ENCODE measurements at places on chromosomes 13 and 19.

- no peak for DNase-seq
Measured at GRCh38 chr19:34124828-34125227, 47.5 kb upstream of the LSM14A start.

GRCh38 chr19:6639439-6639838 lies 30.5 kb downstream of the TNFSF14 start:
- no peak for DNase-seq

DNA sequence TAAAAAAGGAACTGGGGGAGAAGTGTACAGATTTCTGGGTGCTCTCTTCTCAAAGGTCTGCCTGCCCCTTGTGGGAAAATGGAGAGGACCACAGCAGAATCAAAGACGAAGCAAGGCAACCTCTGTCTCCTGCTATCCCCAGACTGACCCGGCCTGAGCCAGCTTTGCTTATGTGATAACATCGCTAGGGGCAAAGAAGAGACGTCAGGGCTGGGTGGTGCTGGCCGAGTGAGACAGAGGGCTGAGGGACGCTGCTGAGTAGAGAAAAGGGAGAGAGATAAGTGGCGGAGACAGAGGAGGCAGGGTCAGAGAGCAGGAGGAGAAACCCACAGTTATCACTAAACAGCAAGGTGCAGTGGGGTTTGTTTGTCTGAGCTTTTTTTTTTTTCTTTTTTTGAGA lies 4.6 kb upstream of the MUC16 start:
- DNase-seq = no peak

DNA sequence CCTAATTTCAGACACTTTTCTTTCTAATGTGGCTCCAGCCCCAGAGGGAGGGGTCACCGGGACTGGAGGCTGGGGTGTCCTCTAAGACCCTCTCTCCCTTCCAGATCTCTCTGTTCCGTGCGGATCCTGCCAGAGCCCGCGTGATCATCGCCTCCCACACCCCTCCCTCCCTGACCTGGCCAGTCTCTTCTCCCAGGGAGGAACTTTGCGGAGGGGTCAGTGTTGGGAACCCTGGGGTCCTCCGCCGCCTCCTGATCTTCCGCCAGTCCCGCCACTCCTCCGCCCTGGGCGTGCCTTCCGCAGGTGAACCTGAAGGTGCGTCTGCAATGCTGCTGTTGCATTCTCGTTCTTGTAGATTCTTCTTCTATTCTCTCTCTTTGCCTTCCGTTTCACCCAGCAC lies 9.1 kb downstream of the SOX21 start:
- DNase-seq = peak; percentile 16

DNA sequence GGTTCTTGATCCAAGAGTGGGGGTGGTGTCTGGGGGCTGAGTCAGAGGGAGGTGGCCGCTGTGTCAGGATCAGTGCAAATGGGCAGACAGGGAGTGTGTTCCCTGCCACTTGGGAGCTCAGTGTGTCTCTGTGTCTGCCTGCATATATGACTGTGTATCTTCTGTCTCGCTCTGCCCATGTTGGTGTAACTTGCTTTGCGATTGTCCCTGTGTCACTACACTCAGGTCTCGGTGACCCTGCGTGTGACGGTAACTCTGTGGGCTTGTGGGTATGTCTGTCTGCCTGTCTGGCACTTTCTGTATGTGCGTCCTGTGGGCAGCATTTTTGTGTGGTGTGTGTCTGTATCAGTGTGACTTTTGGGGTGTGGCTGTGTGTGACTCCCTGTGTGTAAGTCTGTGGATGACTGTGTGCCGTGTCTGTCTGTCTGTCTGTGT lies 8.2 kb upstream of the ERFL start:
- no peak for DNase-seq

DNA sequence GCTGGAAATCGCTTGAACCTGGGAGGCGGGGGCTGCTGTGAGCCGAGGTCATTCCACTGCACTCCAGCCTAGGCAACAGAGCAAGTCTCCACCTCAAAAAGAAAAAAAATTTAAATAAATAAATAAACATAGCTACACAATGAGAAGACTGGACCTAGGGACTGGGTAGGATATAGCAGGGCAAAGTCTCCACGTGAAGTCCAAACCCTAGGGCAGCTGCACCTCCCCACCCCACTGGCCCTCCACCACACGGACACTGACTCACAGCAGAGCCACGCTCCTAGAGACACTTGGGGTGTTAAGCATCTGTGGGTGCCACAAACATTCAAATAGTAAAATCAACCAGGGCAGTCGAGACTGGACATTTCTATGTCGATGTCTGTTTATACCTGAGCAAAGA lies 7.1 kb downstream of the LATS2 start:
- DNase-seq = no peak

- no peak for DNase-seq
Measured at GRCh38 chr19:13425151-13425550, 81.1 kb downstream of the CACNA1A start.

DNA sequence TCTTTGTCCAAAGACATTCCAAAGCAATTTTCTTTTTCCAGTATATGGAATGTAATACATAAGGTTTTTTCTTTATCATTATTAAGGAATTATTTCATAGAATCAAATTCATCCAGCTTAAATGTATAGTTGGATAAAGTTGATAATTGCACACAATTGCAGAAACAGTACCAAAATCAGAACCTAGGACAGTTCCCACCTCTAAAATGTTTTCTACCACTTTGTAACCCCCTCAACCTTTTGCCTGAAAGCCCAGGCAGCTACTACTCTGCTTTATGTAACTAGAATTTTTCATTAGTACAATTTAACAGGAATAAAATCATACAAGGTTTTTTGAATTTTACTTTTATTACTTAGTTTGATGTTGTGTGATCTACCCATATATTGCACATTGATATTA lies 98.0 kb downstream of the PRR20E start:
- no peak for DNase-seq

- no peak for DNase-seq
Measured at GRCh38 chr19:57560049-57560491, 407 bp upstream of the ZNF550 start.

DNA sequence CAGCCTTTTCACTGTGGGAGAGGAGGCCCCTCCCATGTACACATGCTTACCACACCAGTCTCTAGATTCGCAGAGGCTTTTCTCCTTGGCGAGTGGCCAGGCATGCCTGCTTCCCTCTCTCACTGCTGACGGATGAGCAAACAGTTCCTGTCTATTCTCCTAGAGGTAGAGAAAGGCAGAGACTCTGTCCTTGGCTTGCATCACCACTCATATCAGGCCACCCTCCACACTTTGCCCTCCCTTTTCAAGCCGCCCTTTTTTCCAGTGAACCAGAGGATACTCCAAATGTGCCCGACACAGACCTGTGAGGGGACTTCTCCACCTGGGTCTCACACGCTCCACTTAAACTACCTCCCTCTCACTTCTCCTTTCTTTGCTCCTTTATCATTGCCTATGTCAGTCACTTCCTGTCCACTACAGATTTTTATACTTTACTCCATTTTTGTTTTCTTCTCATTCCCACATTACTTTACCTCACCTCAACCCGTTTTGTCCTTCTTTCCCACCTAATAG lies 284.6 kb downstream of the DNAJC15 start:
- DNase-seq = peak; percentile 57

GRCh38 chr19:12801466-12802266 lies at the start of the genes PRDX2 and THSD8:
Gene PRDX2 (minus strand): TSS chr19:12801800. CDS start chr19:12801261, 539 bp downstream.
Gene THSD8 (plus strand): TSS chr19:12802069. CDS start chr19:12802072, 3 bp downstream.
- DNase-seq = peak; percentile 83

GRCh38 chr19:3672993-3673392 lies 27.3 kb downstream of the PIP5K1C start:
- no peak for DNase-seq

DNA sequence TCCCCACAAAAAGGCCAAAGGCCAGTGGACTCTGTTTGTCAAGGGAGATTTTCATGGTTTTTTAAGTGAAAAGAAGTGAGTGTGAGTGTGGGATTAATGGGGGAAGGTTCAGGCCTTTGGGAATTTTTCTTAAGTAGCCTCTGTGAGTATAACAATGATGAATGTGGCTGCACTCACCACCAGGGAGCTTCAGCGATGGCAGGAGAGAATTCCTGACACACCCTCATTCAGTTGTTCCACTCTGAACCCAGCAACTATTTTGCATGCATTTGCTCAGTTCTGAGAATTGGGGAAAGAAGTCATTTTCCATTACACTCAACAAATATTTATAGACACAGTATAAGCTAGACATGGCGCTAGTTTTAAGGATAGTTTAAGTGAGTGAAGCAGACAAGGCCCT lies 117.9 kb downstream of the CCNA1 start:
- DNase-seq = no peak

DNA sequence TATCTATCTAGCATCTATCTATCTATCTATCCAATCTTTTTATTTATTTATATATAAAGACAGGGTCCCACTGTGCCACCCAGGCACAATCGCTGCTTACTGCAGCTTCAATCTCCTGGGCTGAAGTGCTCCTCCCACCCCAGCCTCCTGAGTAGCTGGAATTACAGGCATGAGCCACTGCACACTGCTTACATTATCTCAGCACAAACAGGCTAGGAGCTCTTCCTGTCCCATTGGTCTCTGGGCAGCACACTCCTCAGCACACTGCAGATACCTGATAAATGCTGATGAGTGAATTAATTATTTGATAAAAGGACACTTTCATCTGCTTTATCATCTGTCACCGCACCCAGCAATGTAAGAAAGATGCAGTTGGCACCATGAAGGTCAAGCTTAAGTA lies 16.1 kb downstream of the ZNF562 start:
- DNase-seq = no peak

DNA sequence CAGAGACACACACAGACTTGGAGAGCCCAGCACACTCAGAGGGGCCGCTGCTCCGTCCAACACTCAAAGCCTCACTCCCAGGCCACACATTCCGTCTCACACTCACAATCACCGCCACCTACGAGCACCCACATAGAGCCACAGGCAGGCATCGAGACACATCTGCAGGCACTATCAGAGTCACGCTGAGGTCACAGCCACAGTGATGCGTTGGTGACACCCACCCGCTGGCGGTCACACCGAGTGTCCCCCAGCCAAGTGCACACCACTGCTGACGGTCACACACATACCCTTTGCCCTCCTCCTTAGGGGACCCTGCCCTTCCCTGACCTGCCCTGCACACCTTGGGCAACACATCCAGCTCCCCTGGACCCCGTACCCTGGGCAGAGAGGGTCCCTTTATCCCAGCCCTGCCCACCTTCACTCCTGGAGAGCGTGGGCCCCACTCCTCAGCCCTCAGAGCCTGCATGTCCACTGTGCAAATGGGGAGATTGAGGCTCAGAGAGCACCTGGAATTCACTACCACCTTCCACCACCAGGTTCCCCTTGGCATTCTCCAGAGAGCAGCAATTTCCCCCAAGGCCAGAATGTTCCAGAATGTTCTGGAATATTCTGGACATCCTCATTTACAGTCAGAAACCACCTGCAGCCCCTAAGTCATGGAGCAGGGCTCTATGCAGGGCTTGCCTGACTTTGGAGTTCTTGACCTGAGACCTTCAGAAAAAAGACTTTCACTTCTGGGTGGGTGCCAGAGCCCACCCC lies 5.4 kb downstream of the FUT5 start:
- no peak for DNase-seq

DNA sequence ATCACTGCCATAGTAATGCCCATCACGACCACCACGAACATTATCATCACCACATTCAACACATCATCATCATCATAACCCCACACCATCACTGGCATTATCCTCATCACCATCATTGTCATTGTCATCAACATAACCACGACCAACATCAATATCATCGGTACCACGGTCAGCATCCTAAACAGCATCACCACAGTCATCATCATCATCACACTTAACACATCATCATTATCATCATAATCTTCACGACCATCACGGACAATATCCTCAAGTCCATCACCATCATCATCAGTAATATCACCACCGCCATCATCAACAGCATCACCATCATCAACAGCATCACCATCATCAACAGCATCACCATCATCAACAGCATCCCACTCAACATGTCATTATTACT lies 70.3 kb downstream of the MBD3L1 start:
- DNase-seq = no peak

DNA sequence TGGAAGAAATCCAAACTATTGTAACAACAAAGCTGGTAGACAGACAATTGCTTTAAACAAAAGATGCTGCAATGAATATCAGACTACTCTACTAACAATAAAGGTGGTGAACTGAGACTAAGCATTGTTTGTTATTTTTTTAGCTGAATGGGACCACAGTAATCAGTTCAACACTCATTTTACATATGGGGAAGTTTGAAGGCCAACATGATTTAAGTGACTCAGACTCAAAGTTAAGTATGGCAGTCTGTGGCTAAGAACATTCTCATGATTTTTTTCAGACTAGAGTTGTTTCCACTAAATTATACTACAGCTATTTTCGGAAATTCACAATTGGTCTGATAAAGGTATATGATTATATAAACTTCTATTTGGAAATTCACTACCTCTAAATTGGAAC lies 10.4 kb downstream of the EXOSC8 start:
- no peak for DNase-seq

GRCh38 chr19:45350477-45351058 lies 10.0 kb downstream of the KLC3 start:
- DNase-seq = no peak

DNA sequence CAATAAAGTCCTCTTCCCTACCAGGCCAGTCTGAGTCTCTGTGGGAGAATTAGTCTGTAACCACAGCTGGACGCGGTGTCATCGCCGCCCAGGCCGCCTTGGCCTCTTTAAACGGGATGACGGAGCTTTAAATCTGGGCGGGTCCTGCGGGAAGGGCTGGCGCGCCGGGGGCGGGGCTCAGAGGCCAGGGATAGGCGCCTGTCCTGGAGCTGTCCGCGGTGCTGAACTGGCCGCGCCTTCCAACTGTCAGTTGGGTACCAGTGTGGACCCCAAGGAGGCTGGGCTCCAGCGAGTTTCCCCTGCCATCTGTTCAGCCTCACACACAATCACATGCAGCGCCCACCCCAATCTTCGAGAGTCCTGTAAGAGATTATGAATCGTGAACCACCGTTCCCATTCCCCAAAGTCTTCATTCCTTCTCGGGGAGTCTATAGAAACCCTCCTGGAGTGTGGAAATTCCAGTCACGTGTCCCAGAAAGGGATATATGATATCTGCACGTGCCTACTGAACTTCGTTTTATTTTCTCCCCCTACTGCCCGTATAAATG lies 11.5 kb downstream of the APLP1 start:
- peak; percentile 87 for DNase-seq

GRCh38 chr13:92739306-92739818 lies 487.2 kb upstream of the GPC6 start:
- DNase-seq = no peak

DNA sequence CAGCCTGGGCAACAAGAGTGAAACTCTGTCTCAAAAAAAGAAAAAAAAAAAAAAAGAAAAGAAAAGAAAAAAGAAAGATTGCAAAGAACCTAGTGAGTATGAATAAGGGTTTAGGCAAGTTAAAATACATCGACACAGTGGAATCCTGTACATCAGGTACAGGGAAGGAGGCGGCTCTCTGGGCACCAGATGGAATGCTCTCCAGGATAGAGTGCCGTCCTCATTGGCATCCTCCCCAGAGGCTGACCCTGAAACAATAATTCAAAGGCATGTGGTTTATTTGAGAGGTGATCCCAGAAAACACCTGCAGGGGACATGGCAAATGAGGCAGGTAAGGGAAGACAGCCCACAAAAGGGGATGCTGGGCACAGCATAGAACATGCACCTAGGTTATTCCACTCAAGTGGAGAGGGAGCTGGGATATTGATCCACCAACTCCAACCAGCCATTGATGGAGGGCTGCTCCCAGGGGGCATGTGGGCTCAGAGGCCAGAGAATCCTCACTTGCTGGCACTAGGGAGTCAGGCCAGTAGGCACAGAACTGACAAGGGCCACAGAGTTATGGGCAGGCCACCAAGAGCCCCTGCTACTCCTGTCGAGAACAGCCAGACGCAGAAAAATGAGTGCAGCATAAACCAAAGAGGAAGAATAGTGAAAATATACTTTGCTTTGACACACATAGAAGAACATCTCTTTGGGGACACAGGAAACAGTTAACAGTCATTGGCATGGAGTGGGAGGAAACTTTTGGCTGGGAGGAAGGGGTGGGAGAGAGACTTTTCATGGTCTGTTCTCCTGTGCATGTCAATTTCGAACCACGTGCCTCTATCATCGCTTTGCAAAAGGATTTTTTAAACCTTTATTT lies 4.2 kb downstream of the TSPAN16 start:
- DNase-seq = no peak

All from GM13976 (cell line).